ENCODE measurements at places on chromosomes 3 and 15. TPM values are rescaled to one million over a fixed set of nuclear protein-coding genes. Genes with fewer than 3 reads are reported as not detected.

- no peak for DNase-seq
Observed at GRCh38 chr15:55204464-55204863, 7.7 kb upstream of the RSL24D1 start.

DNA sequence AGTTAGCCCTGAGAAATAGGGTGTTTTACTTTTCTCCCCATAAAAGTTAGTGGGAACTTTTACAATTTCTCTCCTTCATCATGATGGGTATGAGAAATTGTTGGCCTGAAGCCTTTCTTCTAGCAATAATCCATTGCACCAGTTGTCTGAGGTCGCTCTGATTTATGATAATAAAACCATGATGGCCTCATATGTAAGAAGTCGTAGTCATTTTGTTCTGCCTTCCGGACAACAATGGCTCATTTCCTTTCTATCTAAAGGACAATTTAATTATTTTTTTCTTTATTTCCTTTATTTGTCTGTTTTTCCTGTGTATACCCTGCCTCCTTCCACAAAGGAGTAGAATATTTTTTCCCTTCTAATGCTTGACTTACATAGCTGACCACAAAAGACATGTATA is 31.6 kb upstream of the GNB4 start:
- DNase-seq = no peak

- no peak for DNase-seq
Observed at GRCh38 chr3:60979461-60980341, 271.6 kb downstream of the FHIT start.

GRCh38 chr3:49871531-49872153 is 1.9 kb upstream of the CAMKV start:
- no peak for DNase-seq

DNA sequence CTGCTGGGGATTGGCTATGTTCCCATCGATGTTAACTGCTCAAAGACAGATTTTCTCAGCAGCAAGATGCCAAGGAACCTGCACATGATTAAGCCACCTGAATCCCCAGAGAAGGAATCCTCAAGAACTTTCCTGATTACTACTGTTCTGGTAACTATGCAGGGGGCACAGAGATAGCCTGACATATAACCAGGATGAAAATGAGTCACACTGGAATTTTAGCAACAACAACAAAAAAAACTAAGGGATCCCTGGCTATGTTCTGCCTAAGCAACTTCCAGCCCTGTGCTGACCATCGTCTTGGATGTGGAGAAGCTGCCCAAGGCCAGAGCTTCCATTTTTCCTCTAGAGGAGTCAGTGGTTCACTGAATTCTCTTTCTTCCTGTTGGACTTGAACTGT is 13.8 kb downstream of the RIOX2 start:
- no peak for DNase-seq

DNA sequence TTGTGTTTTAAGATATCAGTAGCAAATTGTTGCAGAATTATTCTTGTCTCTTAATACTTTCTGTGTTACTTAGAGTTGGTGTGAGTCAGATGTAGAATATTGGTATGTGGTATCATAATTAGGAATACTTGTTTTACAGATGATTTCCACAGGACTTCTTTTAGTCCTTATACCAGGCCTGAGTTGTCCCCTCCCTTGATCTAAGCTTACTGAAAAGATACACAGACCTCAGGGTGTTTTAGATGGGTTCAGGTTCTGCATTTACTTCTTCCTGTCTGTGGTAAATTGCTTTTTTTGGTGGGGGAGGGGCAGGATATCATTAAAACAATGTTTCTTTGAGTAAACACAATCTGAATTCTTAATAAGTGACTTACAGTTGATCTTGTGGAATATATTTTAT is 14.2 kb downstream of the DZIP3 start:
- no peak for DNase-seq

GRCh38 chr15:70023769-70024491 is 73.8 kb downstream of the TLE3 start:
- peak; percentile 36 for DNase-seq

DNA sequence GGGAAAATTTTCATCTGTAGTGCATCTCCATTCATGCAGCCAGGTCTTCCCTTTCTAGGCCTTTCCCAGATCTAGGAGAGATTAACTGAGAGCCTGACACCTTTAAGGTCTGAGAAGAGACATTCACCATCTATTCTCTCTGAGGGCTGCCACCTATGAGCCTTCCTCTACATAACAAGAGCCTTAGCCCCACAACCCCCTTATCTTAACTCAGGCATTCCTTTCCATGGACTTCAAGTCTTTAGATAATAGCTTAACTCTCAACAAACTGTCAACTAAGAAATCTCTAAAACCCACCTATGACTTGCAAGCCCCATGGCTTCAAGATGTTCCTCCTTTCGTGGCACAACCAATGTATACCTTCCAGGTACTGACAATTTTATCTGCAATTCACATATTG is 121.0 kb downstream of the GABRB3 start:
- DNase-seq = no peak

GRCh38 chr15:36363335-36363734 is 216.1 kb upstream of the CDIN1 start:
- no peak for DNase-seq

GRCh38 chr3:130857336-130858026 is 36.4 kb upstream of the ATP2C1 start:
- DNase-seq = no peak

The SSUH2 gene
- 1.1 TPM for total RNA-seq

The SLC28A1 gene
- total RNA-seq = 0.91 TPM

The SKOR1 gene
- total RNA-seq = 0.22 TPM

The RPL39L gene
- 2.9 TPM for total RNA-seq

The SERPINI1 gene
- 10.6 TPM for total RNA-seq

The WNT5A gene
- total RNA-seq = 3.8 TPM

The GHSR gene
- not detected for total RNA-seq
